ENCODE measurements at places on chromosomes 3 and 15. TPM values are rescaled to one million over a fixed set of nuclear protein-coding genes. Genes with fewer than 3 reads are reported as not detected.

Gene CCR2
- total RNA-seq: not detected

Gene B3GNT5
- 18.0 TPM for total RNA-seq

Gene TRIM42
- not detected for total RNA-seq

Gene FBXO40
- not detected for total RNA-seq

Gene STRA6
- 18.2 TPM for total RNA-seq

Gene LEO1
- 26.7 TPM for total RNA-seq

Gene BFSP2
- not detected for total RNA-seq

Gene ITIH3
- total RNA-seq: not detected

Gene VILL
- total RNA-seq: 23.2 TPM

Gene KCNMB2
- total RNA-seq: not detected

Gene CAV3
- total RNA-seq: not detected

Gene OR5K2
- not detected for total RNA-seq

Gene PLSCR2
- 34.6 TPM for total RNA-seq

DNA sequence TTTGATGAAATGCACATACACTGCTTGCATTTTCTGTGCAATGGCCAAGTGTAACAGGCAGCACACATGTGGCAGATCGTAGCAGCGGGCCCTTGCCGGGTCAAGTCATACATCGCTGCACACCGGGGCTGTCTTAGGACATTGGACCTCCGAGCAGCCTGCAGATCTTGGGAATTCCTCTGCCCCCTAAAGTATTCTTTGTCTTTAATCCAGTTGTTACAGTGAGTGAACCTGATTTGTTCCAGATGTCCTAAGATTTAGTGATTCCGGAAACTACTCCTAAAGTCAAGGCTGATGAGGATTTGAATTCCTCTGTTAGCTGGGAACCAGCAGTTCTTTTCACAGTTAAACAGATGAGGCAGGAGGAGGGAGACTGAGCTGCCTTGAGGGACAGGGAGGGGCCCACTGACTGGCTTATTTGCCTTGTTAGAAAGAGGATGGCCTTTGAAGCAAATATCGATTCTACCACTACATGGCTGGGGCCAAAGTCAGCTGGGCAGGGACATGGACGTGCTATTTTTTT, 190.7 kb upstream of the CTDSPL start:
- H3K4me3 ChIP-seq: no peak overlapping the region
- H3K36me3 ChIP-seq: no peaks in the 10 kb centered on the region
- no peak for DNase-seq
- peaks cover 14% of the 10 kb centered on the region for H3K27me3 ChIP-seq
- no peak overlapping the region for H3K27ac ChIP-seq

DNA sequence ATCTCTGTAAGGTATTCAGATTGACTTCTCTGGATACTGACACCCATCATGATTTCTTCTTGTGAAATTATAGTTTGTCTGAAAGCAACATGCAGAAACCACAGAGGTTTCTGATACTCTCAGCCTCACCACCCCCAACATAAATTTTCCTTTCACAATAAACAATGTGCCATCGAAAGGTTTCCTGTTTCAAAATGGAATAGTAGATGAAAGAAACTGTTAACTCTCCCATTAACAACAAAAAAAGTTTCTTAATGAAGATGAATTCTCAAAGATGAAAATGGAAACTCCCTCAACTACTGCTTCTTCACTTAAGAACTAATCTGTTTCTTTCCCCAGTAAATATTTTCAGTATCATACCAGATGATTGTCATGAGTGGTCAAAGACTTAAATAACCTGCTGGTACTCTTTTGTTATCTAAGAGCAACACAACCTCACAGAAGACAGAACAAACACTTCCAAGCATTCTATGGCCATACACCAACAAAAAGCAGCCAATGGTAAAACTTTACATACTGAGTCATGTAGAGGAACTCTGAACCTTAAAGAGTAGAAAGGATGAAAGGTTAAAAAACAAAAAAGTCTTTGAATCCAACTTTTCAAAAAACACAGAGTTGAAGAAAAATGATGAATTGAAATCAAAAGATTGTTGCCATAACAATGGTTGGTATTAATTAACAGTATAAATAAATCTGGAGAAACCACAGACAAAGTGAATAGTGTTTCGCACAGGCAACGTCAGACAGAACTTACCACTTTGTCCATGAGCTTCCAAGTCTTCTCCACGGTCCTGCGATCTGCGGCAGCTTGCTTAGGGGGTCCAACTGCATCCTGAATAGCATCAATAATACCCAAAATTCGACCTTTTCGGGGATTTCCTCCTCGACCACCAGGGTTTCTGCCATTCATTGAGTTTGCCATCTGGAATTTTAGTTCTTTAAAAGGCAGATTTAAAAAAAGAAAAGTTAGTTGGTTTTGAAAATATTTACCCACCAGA, 1.9 kb downstream of the CBLB start:
- H3K27me3 ChIP-seq: no peaks in the 10 kb centered on the region
- H3K36me3 ChIP-seq: peaks cover 26% of the 10 kb centered on the region
- H3K4me1 ChIP-seq: peaks cover 9% of the 10 kb centered on the region
- no peak for DNase-seq

DNA sequence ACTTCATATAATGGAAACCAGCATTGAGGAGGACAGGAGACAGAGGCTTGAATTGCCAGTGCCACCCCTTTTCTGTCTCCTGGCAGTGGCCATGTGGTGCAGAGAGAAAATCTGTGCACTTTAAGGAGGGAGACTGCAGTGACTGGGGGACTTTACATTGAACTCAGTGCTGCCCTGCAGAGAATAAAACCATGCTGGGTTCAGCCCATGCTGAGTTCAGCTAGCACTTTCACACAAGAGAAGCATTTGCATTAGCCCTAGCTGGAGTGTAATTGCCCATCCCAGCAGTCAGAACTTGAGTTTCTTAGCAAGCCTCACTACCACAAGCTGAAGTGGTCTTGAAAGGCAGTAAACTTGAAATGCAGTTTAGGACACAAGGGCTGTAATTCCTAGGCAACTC, 677.5 kb downstream of the ZPLD1 start:
- peak; percentile 69 for DNase-seq
- no peak overlapping the region for H3K4me3 ChIP-seq
- H3K27ac ChIP-seq: no peak overlapping the region
- H3K27me3 ChIP-seq: no peaks in the 10 kb centered on the region
- peaks cover 4% of the 10 kb centered on the region for H3K4me1 ChIP-seq
- no peaks in the 10 kb centered on the region for H3K36me3 ChIP-seq

GRCh38 chr3:126179825-126180476, 435 bp downstream of the ALDH1L1 start:
- H3K27ac ChIP-seq: no peak overlapping the region
- no peaks in the 10 kb centered on the region for H3K36me3 ChIP-seq
- H3K27me3 ChIP-seq: peaks cover 75% of the 10 kb centered on the region
- peak overlapping the region; percentile 79 for H3K4me3 ChIP-seq
- DNase-seq: peak; percentile 89

- H3K4me1 ChIP-seq: peaks cover 16% of the 10 kb centered on the region
- no peaks in the 10 kb centered on the region for H3K36me3 ChIP-seq
- peak within 1 kb of the TSS; percentile 87 for H3K4me3 ChIP-seq
- peak within 1 kb of the TSS; percentile 89 for H3K27ac ChIP-seq
Observed at GRCh38 chr15:73051807-73052652, at the start of gene NEO1. NEO1 (plus strand) TSS chr15:73052463; CDS start chr15:73052676, 213 bp downstream.

GRCh38 chr3:127373441-127374085, 85.7 kb upstream of the PRR20G start:
- H3K27ac ChIP-seq: no peak overlapping the region
- H3K36me3 ChIP-seq: no peaks in the 10 kb centered on the region
- DNase-seq: peak; percentile 18
- H3K4me1 ChIP-seq: no peaks in the 10 kb centered on the region
- H3K27me3 ChIP-seq: peaks cover 8% of the 10 kb centered on the region

DNA sequence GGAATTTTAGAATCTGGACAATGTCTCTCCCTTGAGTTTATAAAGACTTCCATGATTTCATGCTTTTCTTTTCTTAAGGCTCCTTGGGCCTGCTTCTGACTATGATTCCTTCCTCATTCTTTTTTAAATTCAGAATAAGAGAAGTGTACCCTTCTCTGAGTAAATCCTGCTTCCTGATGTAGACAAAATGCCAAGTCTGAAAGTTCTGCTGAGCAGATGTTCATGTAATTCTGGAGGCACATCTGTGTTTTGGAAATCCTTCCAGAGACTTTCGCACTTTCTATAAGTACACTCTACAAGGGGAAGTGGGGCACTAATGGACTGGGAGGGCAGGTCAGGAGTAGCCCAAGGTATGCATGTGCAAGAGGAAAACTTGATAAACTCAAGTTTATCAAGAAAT, 24.8 kb downstream of the TPM1 start:
- H3K4me3 ChIP-seq: no peak overlapping the region
- H3K4me1 ChIP-seq: no peaks in the 10 kb centered on the region
- H3K27me3 ChIP-seq: no peaks in the 10 kb centered on the region
- DNase-seq: no peak

- H3K36me3 ChIP-seq: peaks cover 73% of the 10 kb centered on the region
- no peak for DNase-seq
- no peak overlapping the region for H3K4me3 ChIP-seq
- H3K27ac ChIP-seq: no peak overlapping the region
- H3K4me1 ChIP-seq: no peaks in the 10 kb centered on the region
- no peaks in the 10 kb centered on the region for H3K27me3 ChIP-seq
Observed at GRCh38 chr15:88904257-88904623, 8.9 kb upstream of the HAPLN3 start.

GRCh38 chr3:119817583-119818363, 35.9 kb downstream of the NR1I2 start:
- H3K27ac ChIP-seq: no peak overlapping the region
- H3K36me3 ChIP-seq: no peaks in the 10 kb centered on the region
- H3K4me3 ChIP-seq: no peak overlapping the region

- peaks cover 8% of the 10 kb centered on the region for H3K27me3 ChIP-seq
- no peak overlapping the region for H3K27ac ChIP-seq
- DNase-seq: no peak
- H3K4me1 ChIP-seq: peaks cover 18% of the 10 kb centered on the region
Observed at GRCh38 chr3:143594206-143594605, 254.1 kb downstream of the SLC9A9 start.

DNA sequence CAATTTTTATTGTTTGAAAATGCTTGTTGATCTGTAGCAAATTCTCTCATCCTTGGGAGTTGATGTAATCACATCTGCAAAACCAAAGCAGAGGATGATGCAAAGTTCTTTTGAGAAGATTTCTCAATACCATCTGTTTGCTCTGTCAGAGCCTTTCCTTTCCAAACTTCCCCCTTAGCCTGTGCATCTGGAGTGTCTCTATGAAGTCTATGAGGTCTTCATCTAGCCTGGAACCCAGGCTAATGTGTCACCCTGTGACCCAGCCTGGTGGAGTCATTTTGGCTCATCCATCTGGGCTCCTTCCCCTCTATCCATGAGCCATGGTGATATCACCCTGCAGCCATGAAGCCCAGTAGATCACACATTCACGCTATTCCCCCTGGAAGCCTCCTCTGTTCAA, 123.2 kb upstream of the SLC7A14 start:
- DNase-seq: no peak
- peak overlapping the region; percentile 44 for H3K4me3 ChIP-seq
- no peaks in the 10 kb centered on the region for H3K4me1 ChIP-seq
- no peaks in the 10 kb centered on the region for H3K27me3 ChIP-seq

GRCh38 chr3:163601426-163601825, 1476.9 kb downstream of the SI start:
- H3K27me3 ChIP-seq: no peaks in the 10 kb centered on the region
- H3K4me1 ChIP-seq: no peaks in the 10 kb centered on the region
- DNase-seq: no peak
- H3K36me3 ChIP-seq: no peaks in the 10 kb centered on the region
- no peak overlapping the region for H3K4me3 ChIP-seq

- H3K27me3 ChIP-seq: no peaks in the 10 kb centered on the region
- no peaks in the 10 kb centered on the region for H3K36me3 ChIP-seq
- H3K4me3 ChIP-seq: no peak overlapping the region
Observed at GRCh38 chr3:43004282-43004681, 25.2 kb downstream of the GASK1A start.

- H3K27me3 ChIP-seq: no peaks in the 10 kb centered on the region
- no peak overlapping the region for H3K27ac ChIP-seq
- H3K36me3 ChIP-seq: no peaks in the 10 kb centered on the region
- H3K4me1 ChIP-seq: peaks cover 7% of the 10 kb centered on the region
- DNase-seq: no peak
Observed at GRCh38 chr3:72761410-72761809, 86.8 kb downstream of the SHQ1 start.

GRCh38 chr3:115469649-115470048, 153.7 kb upstream of the GAP43 start:
- DNase-seq: no peak
- H3K4me3 ChIP-seq: no peak overlapping the region
- H3K36me3 ChIP-seq: no peaks in the 10 kb centered on the region
- peaks cover 3% of the 10 kb centered on the region for H3K4me1 ChIP-seq

DNA sequence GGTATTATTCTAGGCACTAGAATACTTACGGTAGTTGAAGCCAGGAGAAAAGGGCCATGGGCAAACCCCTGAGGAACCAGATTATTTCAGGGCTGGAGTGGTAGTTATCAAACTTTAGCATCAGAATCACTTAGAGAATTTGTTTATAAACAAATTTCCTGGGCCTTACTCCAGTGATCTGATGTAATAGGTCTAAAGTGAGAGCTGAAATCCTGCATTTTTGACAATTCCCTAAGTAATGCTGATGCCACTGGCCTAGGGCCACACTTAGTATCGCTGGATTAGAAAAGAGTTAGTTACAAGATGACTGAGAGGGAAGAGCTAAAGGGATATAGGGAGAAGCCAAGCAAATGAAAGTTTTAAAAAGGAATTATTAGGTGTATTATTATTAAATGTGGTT, 412.5 kb upstream of the THRB start:
- H3K36me3 ChIP-seq: no peaks in the 10 kb centered on the region
- DNase-seq: no peak
- H3K4me3 ChIP-seq: no peak overlapping the region
- H3K4me1 ChIP-seq: no peaks in the 10 kb centered on the region
- no peak overlapping the region for H3K27ac ChIP-seq

- H3K4me1 ChIP-seq: no peaks in the 10 kb centered on the region
- H3K4me3 ChIP-seq: no peak overlapping the region
- DNase-seq: no peak
- H3K36me3 ChIP-seq: no peaks in the 10 kb centered on the region
Observed at GRCh38 chr3:17500618-17501017, 241.8 kb downstream of the TBC1D5 start.

GRCh38 chr3:63990204-63990603, 33.1 kb downstream of the PSMD6 start:
- H3K27me3 ChIP-seq: no peaks in the 10 kb centered on the region
- no peak overlapping the region for H3K4me3 ChIP-seq
- H3K27ac ChIP-seq: no peak overlapping the region
- no peak for DNase-seq
- peaks cover 82% of the 10 kb centered on the region for H3K36me3 ChIP-seq

DNA sequence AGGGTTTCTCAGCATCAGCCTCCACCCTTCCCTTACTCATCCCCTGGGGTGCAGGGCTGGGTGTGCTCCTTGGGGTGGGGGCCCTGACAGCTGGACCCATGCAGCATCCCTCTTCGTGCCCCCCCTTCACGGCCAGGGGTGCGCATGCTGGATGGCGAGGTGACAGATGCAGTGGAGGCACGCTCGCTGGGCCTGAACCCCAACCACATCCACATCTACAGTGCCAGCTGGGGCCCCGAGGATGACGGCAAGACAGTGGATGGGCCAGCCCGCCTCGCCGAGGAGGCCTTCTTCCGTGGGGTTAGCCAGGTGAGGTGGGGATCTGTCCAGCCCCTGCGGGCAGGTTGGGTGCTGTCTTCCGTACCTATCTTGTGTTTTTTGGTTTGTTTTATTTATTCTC, 6.3 kb upstream of the FES start:
- no peak overlapping the region for H3K4me3 ChIP-seq
- no peak for DNase-seq
- H3K27ac ChIP-seq: no peak overlapping the region
- H3K4me1 ChIP-seq: peaks cover 14% of the 10 kb centered on the region
- H3K36me3 ChIP-seq: peaks cover 23% of the 10 kb centered on the region
- no peaks in the 10 kb centered on the region for H3K27me3 ChIP-seq

- peaks cover 13% of the 10 kb centered on the region for H3K36me3 ChIP-seq
- H3K4me1 ChIP-seq: peaks cover 9% of the 10 kb centered on the region
- no peaks in the 10 kb centered on the region for H3K27me3 ChIP-seq
- peak overlapping the region; percentile 12 for H3K27ac ChIP-seq
- no peak for DNase-seq
Observed at GRCh38 chr3:25473246-25473645, 45.2 kb downstream of the RARB start.
